ENCODE measurements at places on chromosomes 5 and 9. TPM values are rescaled to one million over a fixed set of nuclear protein-coding genes. Genes with fewer than 3 reads are reported as not detected.
A peak's percentile ranks its signal among the peaks of the same experiment; 100 is the strongest.

DNA sequence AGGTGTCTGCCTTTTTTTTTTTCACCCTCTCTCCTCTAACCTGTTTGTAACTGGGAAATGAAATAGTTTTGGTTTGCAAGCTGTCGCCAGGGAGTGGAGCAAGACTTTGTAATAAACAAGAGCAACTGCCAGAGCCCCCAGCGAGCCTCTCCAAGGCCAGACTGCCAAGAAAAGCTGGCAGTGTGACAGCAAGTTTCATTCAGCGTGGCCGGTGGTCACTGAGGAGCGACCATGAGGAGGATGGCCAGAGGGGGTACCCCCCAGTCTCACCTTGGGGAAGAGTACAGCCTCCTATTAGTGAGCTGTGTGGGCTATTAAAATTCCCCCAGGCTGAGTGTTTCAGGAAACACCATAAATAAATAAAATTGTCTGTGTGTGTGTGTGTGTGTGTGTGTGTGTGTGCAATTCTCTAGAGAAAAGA is 49.9 kb downstream of the ZFAND5 start:
- H3K4me3 ChIP-seq = no peak overlapping the region
- no peak overlapping the region for H3K27ac ChIP-seq
- H3K36me3 ChIP-seq = peaks cover 2% of the 10 kb centered on the region
- no peaks in the 10 kb centered on the region for H3K27me3 ChIP-seq
- no peak for DNase-seq
- peaks cover 17% of the 10 kb centered on the region for H3K4me1 ChIP-seq

DNA sequence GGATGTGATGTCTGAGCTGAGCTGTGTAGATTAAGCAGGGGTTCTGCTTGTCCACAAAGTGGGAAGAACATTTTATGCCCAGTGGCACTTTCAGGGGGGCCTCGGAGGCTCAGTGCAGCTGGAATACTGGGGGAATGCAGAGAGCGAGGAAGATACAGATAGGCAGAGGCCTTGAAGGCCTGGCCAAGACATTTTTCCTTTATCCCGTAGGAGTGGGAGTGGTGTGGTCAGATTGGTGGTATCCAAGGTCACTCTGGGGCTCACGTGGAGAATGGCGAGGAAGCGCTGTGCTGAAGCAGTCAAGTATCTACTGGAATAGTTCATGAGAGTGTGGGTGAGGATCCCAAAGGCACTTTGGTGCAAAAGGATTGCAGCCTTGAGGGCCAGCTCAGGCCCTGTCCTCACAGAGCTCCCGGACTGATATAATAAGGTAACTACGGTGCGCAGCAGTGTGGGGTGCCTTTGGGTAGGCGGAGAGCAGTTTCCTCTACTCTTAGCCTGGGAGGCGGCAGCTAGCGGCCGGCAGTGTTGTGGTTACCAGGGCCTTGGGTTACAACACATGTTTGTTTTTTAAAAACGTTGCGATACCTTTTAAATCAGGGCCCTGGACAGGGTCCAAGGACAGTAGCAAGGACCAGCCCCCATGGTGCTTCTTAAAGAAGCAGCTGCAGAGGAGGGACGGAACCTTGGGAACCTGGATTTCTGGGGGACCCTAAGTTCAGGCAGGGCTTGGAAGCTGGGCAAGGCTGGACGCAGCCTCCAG is 10.8 kb upstream of the CCDC69 start:
- H3K27ac ChIP-seq = peak overlapping the region; percentile 69
- no peaks in the 10 kb centered on the region for H3K36me3 ChIP-seq
- H3K4me1 ChIP-seq = peaks cover 77% of the 10 kb centered on the region

DNA sequence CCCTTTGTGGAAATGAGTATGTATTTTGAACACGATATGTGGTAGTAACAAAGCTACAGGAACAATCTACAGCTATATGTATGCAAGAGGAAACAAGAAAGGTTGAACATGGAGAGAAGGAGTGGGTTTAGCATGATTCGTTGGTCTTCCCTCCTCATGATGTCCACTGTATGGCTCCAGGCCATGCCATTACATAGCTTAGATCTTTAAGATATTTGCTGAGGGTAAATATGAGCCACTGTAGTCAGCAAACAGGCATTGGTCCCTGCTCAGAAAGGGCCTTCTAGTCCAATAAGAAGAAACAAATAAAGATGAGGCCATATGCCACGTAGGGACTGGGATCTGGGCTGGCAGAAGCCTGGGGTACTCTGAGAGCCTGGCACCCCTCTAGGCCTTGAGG is 543.2 kb upstream of the SGCD start:
- H3K4me1 ChIP-seq = no peaks in the 10 kb centered on the region
- DNase-seq = no peak
- no peak overlapping the region for H3K27ac ChIP-seq
- no peaks in the 10 kb centered on the region for H3K27me3 ChIP-seq
- H3K36me3 ChIP-seq = no peaks in the 10 kb centered on the region

GRCh38 chr5:150111122-150111521 is 24.8 kb upstream of the CSF1R start:
- H3K4me3 ChIP-seq = no peak overlapping the region
- H3K36me3 ChIP-seq = no peaks in the 10 kb centered on the region
- H3K27me3 ChIP-seq = no peaks in the 10 kb centered on the region
- no peak overlapping the region for H3K27ac ChIP-seq
- no peak for DNase-seq

DNA sequence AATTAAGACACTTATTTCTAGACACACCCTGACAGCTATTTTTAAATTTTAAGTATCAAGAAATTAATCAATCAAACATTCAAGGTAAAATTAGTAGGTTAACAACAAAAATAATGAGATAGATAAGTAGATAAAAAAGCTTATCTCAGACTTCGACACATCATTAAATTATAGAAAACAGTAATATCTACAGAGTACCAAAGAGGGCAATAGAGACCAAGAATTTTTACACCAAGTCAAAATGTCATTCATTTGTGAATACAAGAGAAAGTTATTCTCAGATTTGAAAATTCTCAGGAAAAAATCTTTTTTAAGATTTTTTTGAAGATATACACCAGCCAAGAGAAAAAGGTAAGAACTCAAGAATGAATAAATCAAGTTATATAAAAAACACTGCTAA is 445.6 kb downstream of the ACTL7B start:
- no peak overlapping the region for H3K27ac ChIP-seq
- no peak overlapping the region for H3K4me3 ChIP-seq
- no peak for DNase-seq
- H3K27me3 ChIP-seq = no peaks in the 10 kb centered on the region
- H3K36me3 ChIP-seq = no peaks in the 10 kb centered on the region

GRCh38 chr5:138139781-138140090 is 508 bp upstream of the NME5 start:
- no peak for DNase-seq
- H3K36me3 ChIP-seq = no peaks in the 10 kb centered on the region
- peak overlapping the region; percentile 33 for H3K4me3 ChIP-seq
- H3K27me3 ChIP-seq = no peaks in the 10 kb centered on the region
- H3K27ac ChIP-seq = no peak overlapping the region

- no peaks in the 10 kb centered on the region for H3K4me1 ChIP-seq
- H3K36me3 ChIP-seq = no peaks in the 10 kb centered on the region
- no peak overlapping the region for H3K4me3 ChIP-seq
- no peak for DNase-seq
- H3K27me3 ChIP-seq = no peaks in the 10 kb centered on the region
- no peak overlapping the region for H3K27ac ChIP-seq
Measured at GRCh38 chr9:3956081-3956671, 343.7 kb downstream of the GLIS3 start.

DNA sequence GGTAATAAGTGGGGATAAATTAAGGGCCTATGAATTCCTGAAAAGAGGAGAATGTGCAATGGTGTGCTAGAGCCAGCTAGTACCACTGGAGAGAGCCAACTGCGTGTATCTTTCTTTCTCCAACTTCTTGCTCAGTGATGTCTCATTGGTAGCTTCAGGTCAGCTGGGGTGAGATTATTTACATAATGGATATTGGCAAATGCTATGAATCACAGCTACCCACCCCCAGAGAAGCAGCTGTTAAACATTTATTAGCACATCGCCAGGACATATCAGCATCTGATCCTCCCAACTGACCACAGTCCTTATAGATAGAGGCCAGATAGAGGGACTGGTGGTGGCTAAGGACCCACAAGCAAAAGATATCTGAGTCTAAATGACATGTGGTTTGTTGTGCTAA is 421.3 kb downstream of the ACTL7B start:
- DNase-seq = no peak
- no peaks in the 10 kb centered on the region for H3K4me1 ChIP-seq
- no peak overlapping the region for H3K27ac ChIP-seq
- H3K4me3 ChIP-seq = no peak overlapping the region
- no peaks in the 10 kb centered on the region for H3K27me3 ChIP-seq
- no peaks in the 10 kb centered on the region for H3K36me3 ChIP-seq

GRCh38 chr9:82763656-82764055 is 299.3 kb downstream of the RASEF start:
- H3K36me3 ChIP-seq = no peaks in the 10 kb centered on the region
- H3K27ac ChIP-seq = no peak overlapping the region
- H3K4me3 ChIP-seq = no peak overlapping the region
- no peaks in the 10 kb centered on the region for H3K4me1 ChIP-seq
- H3K27me3 ChIP-seq = no peaks in the 10 kb centered on the region

- no peaks in the 10 kb centered on the region for H3K27me3 ChIP-seq
- no peak for DNase-seq
- H3K4me1 ChIP-seq = no peaks in the 10 kb centered on the region
- H3K27ac ChIP-seq = no peak overlapping the region
- H3K36me3 ChIP-seq = no peaks in the 10 kb centered on the region
- no peak overlapping the region for H3K4me3 ChIP-seq
Measured at GRCh38 chr5:142777099-142777498, 6.9 kb downstream of the ARHGAP26 start.

GRCh38 chr5:1720396-1721110 is 79.1 kb downstream of the MRPL36 start:
- H3K27ac ChIP-seq = no peak overlapping the region
- H3K4me3 ChIP-seq = no peak overlapping the region
- no peaks in the 10 kb centered on the region for H3K36me3 ChIP-seq
- H3K4me1 ChIP-seq = no peaks in the 10 kb centered on the region
- H3K27me3 ChIP-seq = no peaks in the 10 kb centered on the region
- no peak for DNase-seq

- no peaks in the 10 kb centered on the region for H3K27me3 ChIP-seq
- DNase-seq = no peak
- no peak overlapping the region for H3K27ac ChIP-seq
Measured at GRCh38 chr5:34587355-34588241, 68.5 kb upstream of the RAI14 start.

DNA sequence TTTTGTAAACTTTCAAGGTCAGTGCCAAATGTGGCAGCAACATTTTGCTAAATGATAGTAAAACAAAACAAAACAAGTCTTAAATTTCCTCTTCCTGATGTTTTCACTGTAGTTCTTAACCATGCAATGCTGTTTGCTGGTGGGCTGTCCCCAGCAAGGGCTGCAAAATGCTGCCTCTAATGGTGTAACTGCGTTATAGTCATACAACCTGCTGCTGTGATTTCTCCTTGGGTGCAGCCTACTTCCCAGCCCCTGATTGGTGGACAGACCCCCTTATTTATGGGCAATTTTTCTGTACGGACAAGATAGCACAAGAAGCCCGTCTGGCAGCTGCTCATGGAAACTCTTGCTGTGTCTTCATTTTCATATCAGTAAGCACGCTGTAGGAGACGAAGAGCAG is 26.6 kb upstream of the PIP5K1B start:
- H3K27ac ChIP-seq = no peak overlapping the region
- H3K36me3 ChIP-seq = no peaks in the 10 kb centered on the region
- no peak overlapping the region for H3K4me3 ChIP-seq
- H3K27me3 ChIP-seq = no peaks in the 10 kb centered on the region
- peak; percentile 46 for DNase-seq
- peaks cover 22% of the 10 kb centered on the region for H3K4me1 ChIP-seq

The ECM2 gene
- total RNA-seq = not detected

The GCNT4 gene
- not detected for total RNA-seq

The NPR3 gene
- total RNA-seq = not detected

The LURAP1L gene
- not detected for total RNA-seq

The NEUROG1 gene
- not detected for total RNA-seq

The PDGFRB gene
- total RNA-seq = 3.6 TPM

The GKAP1 gene
- 21.6 TPM for total RNA-seq

The ALDOB gene
- not detected for total RNA-seq

The CDX1 gene
- total RNA-seq = not detected

The CNTLN gene
- total RNA-seq = 0.94 TPM

The NELFB gene
- 55.8 TPM for total RNA-seq

The ANKRD31 gene
- 0.10 TPM for total RNA-seq
